ENCODE measurements at places on chromosomes 16 and 17. TPM values are rescaled to one million over a fixed set of nuclear protein-coding genes. Genes with fewer than 3 reads are reported as not detected.
A peak's percentile ranks its signal among the peaks of the same experiment; 100 is the strongest.

GRCh38 chr17:30541802-30542201 is 64.6 kb downstream of the GOSR1 start:
- no peak for DNase-seq
- H3K27ac ChIP-seq = no peak overlapping the region
- no peaks in the 10 kb centered on the region for H3K4me1 ChIP-seq

The TMEM92 gene
- not detected for total RNA-seq

- no peak overlapping the region for H3K27ac ChIP-seq
- peaks cover 23% of the 10 kb centered on the region for H3K4me1 ChIP-seq
- H3K4me3 ChIP-seq = no peak overlapping the region
- DNase-seq = peak; percentile 5
- peaks cover 8% of the 10 kb centered on the region for H3K36me3 ChIP-seq
These were observed 81.1 kb downstream of the TBC1D16 start for GRCh38 chr17:79954281-79955166.

- H3K27ac ChIP-seq = no peak overlapping the region
- H3K4me3 ChIP-seq = no peak overlapping the region
- H3K27me3 ChIP-seq = peaks cover 22% of the 10 kb centered on the region
- H3K4me1 ChIP-seq = no peaks in the 10 kb centered on the region
- no peak for DNase-seq
These were observed 121.1 kb downstream of the CYLD start for GRCh38 chr16:50862818-50863643.

- H3K4me1 ChIP-seq = no peaks in the 10 kb centered on the region
- no peak for DNase-seq
- no peak overlapping the region for H3K27ac ChIP-seq
- H3K4me3 ChIP-seq = no peak overlapping the region
- H3K27me3 ChIP-seq = no peaks in the 10 kb centered on the region
These were observed 31.2 kb upstream of the TENT4B start for GRCh38 chr16:50121721-50122445.

The SEPTIN12 gene
- total RNA-seq = not detected

GRCh38 chr16:30413112-30413806 is 5.9 kb downstream of the ZNF771 start:
- H3K36me3 ChIP-seq = peaks cover 15% of the 10 kb centered on the region
- H3K27ac ChIP-seq = peak overlapping the region; percentile 51
- no peaks in the 10 kb centered on the region for H3K27me3 ChIP-seq
- peaks cover 32% of the 10 kb centered on the region for H3K4me1 ChIP-seq
- no peak for DNase-seq

GRCh38 chr16:27188633-27189032 is 14.7 kb upstream of the KDM8 start:
- DNase-seq = no peak
- H3K27me3 ChIP-seq = peaks cover 28% of the 10 kb centered on the region
- H3K36me3 ChIP-seq = no peaks in the 10 kb centered on the region
- H3K4me1 ChIP-seq = no peaks in the 10 kb centered on the region
- no peak overlapping the region for H3K4me3 ChIP-seq

DNA sequence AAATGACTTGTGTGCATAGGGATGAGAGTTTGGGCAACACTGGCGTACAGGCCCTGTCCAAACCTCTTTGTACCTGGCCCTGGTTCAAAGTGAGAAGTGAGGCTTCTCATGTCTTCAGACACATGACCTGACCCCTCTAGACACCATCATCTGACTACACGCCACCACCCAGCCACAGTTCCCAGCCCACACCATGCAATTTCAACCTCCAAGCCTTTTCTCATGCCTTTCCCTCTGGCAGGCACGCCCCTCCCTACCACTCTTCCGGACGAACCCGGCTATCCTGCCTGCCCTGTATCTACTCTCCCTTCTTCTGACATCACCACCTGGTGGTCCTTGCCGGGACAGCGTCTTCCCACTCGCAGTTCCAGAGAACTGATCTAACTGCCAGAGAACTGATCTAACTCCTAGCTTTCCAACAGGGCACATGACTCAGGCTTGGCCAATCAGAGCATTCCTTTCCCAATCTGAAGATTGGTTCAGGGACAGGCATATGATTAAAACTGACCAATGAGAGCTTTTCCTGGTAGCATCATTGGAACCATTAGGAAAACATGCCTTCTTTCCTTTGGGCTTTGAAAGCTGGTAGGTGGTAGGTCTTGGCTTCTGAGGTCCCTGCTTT is 27.1 kb upstream of the IL21R start:
- peak; percentile 41 for DNase-seq
- peaks cover 6% of the 10 kb centered on the region for H3K4me1 ChIP-seq
- H3K4me3 ChIP-seq = no peak overlapping the region
- peaks cover 5% of the 10 kb centered on the region for H3K27me3 ChIP-seq
- H3K27ac ChIP-seq = peak overlapping the region; percentile 29

DNA sequence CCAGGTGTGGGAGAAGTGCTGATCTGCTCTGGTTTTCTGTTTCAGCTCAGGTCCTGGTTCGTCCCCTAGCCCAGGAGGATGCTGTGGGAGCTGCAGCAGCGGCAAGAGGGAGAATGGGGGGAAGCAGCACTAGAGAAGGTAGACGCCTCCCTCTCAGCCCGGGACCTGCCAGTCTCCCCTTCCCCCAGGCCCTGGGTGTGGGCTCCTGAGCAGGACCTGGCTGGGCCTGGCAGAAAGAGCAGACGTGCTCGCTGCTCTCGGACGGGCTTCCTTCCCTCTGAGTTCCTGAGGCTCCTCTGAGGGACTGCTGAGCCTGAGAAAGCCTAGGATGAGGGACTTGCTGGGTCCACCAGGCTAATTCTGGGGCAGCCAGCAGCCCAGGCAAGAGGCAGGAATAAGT is 3.1 kb downstream of the PRCD start:
- peaks cover 8% of the 10 kb centered on the region for H3K27me3 ChIP-seq
- H3K27ac ChIP-seq = peak overlapping the region; percentile 94

The DNAI2 gene
- total RNA-seq = not detected

- peaks cover 70% of the 10 kb centered on the region for H3K27me3 ChIP-seq
- H3K4me1 ChIP-seq = peaks cover 8% of the 10 kb centered on the region
- H3K36me3 ChIP-seq = no peaks in the 10 kb centered on the region
- no peak overlapping the region for H3K4me3 ChIP-seq
- H3K27ac ChIP-seq = no peak overlapping the region
These were observed 59.4 kb downstream of the MGAT5B start for GRCh38 chr17:76927577-76927976.

DNA sequence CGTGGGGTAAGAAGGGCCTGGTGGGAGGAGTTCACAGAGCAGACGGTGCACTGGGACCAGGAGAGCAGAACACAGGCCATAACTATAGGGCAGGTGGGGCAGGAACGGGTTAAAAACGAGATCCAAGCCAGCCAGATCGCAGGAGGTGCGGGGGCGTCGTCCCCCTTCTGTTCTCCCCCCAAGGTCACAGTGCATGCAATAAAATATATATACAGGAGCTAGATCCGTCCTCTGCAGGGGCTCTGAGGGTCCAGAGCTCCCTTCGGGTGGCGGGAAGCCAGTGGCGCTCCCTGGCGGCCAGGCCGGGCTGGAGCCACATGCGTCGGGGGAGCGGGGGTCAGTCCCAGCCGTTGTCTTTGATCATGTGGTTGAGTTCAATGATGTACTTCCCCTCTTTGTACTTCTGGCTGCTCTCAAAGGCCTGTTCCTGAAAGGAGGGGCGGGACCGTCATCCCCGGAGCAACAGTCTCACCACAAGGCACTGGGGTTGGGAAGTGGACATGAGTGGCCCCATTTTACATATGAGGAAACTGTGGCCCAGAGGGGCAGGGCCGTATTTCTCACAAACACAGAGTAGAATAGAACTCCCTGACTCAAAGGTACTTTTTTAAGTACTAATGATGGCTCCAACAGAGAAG is 768 bp upstream of the TBX6 start:
- H3K27ac ChIP-seq = peak overlapping the region; percentile 92
- DNase-seq = peak; percentile 75
- peak overlapping the region; percentile 68 for H3K4me3 ChIP-seq
- no peaks in the 10 kb centered on the region for H3K27me3 ChIP-seq
- peaks cover 17% of the 10 kb centered on the region for H3K36me3 ChIP-seq

The MT1F gene
- total RNA-seq = 0.85 TPM

GRCh38 chr16:53091466-53092211 is 36.8 kb downstream of the CHD9 start:
- H3K4me1 ChIP-seq = peaks cover 77% of the 10 kb centered on the region
- DNase-seq = peak; percentile 67
- H3K27ac ChIP-seq = peak overlapping the region; percentile 94
- no peaks in the 10 kb centered on the region for H3K36me3 ChIP-seq
- no peaks in the 10 kb centered on the region for H3K27me3 ChIP-seq
- H3K4me3 ChIP-seq = peak overlapping the region; percentile 36

The HAS3 gene
- total RNA-seq = 0.27 TPM

Measured in left ventricle myocardium inferior (tissue), 1 donor.